Kasumi-1 (cell line): ENCODE measurements at places on chromosomes 3 and 15.

- no peak for DNase-seq
Measured at GRCh38 chr3:149810846-149811245, 2.2 kb upstream of the RNF13 start.

DNA sequence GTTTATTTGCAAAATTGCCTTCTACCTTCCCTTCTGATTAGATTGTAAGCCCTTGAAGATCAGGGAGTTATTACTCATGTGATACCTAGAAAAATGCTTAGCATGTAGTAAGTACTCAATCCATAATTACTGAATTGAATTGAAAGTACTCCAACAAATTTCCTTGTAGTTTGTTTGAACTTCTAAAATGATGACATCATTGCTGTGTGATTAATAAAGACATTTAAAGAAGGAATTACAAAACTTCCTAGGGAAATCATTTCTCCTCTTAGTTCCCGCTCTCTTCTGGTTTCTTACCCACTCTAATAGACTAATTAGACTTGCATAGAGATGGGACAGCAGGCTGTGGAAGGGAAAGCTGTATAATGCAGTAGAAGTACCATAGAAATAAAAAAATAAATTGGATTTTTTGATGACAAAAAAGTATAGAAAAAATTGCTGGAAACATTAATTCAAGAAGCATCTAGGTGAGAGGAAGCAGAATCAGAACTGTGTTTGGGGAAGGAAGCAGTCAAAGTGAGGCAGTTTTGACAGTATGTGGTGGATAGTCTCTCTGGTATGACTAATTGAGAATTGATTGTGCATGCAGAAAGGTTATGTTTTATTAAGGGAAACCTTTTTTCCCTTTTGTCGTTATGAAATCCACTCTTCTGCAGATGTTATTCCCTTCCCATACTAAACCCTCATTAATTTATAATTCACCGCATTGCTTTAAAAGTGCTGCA lies 93.0 kb downstream of the ALCAM start:
- no peak for DNase-seq

- DNase-seq: no peak
Measured at GRCh38 chr3:134998855-134999254, 203.8 kb downstream of the EPHB1 start.

- DNase-seq: no peak
Measured at GRCh38 chr3:11085093-11085840, 69.0 kb upstream of the HRH1 start.

DNA sequence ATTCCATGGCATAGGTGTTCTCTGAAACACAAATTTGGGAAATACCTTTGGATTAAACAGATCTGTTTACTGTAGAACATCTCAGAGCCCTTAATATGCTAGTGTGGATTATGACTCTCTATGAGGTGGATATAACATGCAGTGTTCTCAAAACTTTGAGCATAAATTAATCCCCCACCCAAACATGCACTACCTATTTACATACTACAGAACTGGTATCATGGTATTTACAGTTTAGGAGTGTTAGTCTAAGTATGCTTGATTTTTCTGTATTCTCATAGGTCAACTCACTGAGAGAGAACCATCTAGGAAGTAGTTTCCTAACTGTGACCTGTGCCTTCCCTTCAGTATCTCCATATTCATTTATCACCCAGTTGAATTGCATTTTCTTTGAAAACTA lies 30.9 kb upstream of the ZNF609 start:
- DNase-seq: no peak

DNA sequence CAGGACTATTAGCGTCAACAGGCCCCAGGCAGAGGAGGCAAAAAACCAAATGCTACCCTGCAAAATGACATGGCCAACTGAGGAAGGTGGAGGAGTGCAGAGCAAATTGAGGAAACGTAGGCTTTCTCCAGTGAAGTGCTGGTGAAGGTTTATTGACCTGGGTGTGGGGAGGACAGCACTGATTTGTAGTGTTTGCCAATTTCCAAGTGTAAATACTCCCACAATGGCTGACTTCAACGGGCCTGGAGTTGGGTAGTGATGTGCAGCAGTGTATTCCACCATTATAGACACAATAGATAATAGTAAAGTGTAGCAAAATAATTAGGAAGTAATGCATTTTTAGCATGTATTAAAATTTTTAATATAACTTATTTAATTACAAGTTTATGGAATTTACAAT lies 32.2 kb upstream of the TPM1 start:
- DNase-seq: no peak

- no peak for DNase-seq
Measured at GRCh38 chr3:79979990-79980389, 212.2 kb upstream of the ROBO1 start.

DNA sequence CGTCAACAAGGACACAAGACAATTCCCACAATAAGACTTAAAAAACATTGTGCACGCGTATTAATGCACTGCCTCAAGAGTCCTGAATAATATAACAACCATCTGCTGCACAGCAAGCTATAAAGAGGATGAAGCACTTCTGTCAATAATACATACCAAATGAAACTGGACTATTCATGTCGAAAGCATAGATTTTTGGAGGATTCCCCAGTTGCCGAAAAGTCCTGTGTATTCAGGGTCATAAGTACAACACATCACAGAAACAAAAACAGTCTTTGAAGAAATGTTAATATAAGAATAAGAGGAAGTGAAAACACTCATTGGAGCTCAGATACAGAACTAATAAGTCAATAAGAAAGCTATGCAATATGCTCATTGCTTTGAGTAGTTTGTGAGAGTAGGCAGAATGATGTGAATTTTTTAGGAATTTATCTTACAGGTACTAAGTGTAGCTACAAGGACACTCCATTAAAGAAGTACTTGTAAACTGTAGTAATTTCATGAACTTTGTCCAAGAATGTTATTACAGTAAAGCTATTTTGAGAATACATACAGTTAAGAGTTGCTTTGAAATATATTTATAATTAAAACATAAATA lies 31.6 kb downstream of the CBLB start:
- DNase-seq: no peak

DNA sequence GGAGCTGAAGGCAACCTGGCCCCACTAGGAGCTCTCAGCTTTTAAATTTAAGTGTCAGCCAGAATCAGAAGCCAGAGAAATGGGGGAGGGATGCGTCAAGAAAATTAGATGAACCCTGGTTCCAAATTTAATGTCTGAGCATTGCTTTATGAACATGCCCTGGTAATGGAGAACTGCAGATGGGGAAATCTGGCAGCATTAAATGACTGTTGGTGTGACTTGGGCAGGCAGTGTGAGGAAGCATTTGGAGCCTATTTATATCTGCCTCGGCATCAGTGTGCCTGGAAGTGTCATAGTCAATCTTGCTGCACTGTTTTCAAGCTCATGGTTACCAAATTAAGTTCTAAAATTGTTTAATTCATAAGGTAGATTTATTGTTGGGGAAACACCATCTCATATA lies 29.0 kb downstream of the NME9 start:
- DNase-seq: no peak

GRCh38 chr3:4812591-4812990 lies 166.6 kb upstream of the BHLHE40 start:
- no peak for DNase-seq

DNA sequence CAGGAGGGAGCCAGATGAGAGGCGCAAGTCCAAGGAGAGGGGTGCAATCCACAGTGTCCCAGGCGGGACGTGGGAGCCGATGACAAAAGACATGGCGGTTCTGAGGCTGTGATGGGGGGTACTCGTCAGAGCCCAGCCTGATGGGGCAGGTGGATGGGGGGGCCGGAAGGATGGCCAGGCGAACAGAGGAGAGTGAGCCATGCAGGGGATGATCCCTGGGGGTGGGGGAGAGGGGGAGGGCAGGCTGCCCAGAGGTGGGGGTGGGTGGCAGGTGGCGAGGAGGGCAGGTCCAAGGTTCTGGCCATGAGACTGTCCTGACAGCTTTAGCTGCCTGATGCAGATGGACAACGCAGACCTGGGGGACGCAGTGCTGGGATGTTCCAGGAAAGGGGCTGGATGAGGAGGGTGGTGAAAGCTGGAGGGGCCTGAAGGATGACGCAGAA lies 8.9 kb upstream of the CSPG4 start:
- no peak for DNase-seq

- DNase-seq: no peak
Measured at GRCh38 chr3:120489421-120489820, 38.6 kb upstream of the FSTL1 start.

DNA sequence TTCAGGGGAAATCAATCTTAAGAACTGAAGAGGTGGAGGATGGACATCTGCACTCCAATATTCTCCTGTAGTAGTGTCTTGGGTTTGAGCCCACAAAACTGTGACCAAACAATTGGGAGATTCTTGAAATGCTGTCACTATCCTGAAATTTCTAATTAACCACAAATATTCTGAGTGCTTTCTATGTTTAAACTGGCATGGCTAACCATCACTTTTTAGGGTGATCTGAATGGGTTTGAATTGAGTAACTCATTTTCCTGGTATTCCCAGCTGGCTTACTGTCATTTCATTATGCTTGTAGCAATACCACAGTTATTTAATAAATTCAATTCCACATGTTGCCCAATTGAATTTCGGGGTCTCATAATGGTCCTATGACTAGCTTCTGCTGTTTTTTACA lies 216.9 kb upstream of the DCBLD2 start:
- no peak for DNase-seq
